ENCODE measurements at places on chromosomes 11 and 22.

GRCh38 chr11:108522318-108522717 lies 24.1 kb upstream of the POGLUT3 start:
- no peak for DNase-seq

GRCh38 chr22:24441406-24442351 lies 14.3 kb downstream of the ADORA2A start:
- no peak for DNase-seq

- no peak for DNase-seq
Observed at GRCh38 chr22:27768027-27768653, 33.4 kb downstream of the MN1 start.

GRCh38 chr11:100918551-100919500 lies 210.8 kb downstream of the PGR start:
- DNase-seq: peak; percentile 35

Data from fibroblast of skin of back (primary cell).